Epithelial cell of proximal tubule (primary cell): ENCODE measurements at places on chromosomes 7 and 10. TPM values are rescaled to one million over a fixed set of nuclear protein-coding genes. Genes with fewer than 3 reads are reported as not detected.

DNA sequence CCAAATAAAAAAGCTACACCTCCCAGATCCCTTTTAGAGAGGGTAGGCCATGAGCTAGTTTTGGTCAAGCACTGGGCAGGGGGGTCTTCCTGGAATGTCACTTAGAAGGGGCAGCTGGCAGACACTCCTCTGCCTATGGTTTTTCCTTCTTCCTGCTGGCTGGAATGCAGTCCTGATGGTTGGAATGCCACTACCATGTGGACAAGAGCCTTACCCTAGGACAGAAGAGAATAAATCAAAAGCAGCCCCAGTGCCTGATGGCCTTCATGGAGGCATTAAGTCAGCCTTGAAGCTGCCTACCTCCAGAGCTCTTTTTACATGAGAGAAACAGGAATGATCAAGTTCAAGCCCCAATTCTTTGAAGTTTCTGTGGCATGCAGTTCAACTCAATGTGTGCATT is 43.5 kb upstream of the SORBS1 start:
- DNase-seq = no peak

GRCh38 chr10:89114846-89115625 is 92.1 kb downstream of the CH25H start:
- no peak for DNase-seq

- DNase-seq = no peak
Observed at GRCh38 chr10:71765176-71765904, 8.0 kb downstream of the VSIR start.

- DNase-seq = no peak
Observed at GRCh38 chr10:117262903-117263293, 22.0 kb downstream of the SLC18A2 start.

- no peak for DNase-seq
Observed at GRCh38 chr7:98613601-98614425, 3.3 kb upstream of the NPTX2 start.

DNA sequence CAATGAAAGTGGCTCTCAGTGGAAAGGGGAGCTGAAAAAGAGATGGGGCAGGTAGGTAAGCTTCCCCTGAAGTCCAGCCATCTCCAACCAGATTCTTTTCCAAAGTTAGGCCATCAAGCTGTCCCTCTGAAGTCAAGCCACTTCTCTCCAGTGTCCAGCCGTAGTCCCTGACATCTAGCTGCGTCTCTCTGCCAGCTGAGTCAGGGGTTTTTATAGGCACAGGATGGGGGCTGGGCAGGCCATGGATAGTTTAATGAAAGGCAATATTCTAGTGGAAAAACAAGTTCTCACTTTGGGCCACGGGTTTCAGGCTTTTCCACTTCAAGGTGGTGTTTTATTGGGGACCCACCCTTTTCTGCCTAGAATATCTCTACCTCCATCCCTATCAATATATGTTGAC is 36.8 kb downstream of the AVL9 start:
- DNase-seq = no peak

- DNase-seq = no peak
Observed at GRCh38 chr7:96319439-96319838, 2.5 kb downstream of the SLC25A13 start.

GRCh38 chr10:12795315-12796110 is 206.0 kb downstream of the CCDC3 start:
- DNase-seq = no peak

DNA sequence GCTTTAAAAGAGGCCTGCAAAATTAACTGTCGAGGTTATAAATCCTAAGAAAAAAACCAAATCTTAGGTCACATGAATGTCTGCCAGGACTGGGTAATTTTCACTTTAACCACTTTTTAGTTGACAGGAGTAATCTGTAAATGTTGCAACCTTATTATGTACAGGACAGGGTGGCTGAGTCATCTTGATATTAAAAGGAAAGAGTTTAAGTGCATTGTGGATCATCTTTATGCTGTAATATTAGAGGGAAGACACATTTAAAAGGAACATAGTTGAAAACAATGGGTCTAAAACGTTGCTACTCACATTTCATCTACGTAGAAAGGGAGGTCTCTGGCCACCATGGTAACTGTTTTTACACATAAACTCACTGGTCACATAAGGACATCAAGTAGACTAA is 115.5 kb downstream of the LSMEM1 start:
- no peak for DNase-seq

DNA sequence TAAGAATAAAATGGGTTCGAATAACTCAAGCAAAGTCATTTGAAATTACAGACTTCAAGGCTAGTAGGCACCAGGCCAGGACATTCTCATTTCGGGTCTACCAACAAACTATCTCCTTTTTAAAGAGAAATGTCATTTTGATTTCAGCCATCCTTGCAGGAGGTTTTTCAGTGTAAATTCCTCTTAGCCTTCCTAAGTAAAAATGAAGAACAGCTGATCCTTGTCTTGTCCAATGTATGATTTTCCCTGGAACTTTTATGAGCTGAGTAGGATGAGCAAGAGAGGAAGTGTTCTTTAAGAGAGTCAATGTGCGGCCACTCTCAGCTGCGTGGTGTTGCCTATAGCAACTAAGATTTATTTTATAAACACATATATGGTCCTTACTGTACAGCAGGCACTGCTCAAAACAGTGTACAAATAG is 110.1 kb downstream of the PLCE1 start:
- no peak for DNase-seq

DNA sequence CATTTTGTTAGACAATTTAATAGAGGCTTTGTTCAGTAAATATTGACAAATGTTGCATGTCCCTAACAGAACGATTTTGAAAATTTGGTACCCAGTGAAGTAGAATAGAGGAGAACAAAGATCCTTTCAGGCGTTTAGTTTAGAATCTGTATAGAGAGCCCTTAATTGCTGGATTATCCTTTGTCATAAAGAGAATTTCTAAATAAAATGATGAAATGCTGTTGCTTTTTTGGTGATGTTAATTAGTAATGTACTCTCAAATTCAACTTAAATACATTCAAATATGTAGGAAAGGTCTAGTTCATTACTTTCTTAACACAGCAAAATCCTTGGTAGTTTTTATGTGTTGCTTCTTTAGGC is 1.2 kb downstream of the LUC7L2 start:
- DNase-seq = no peak

DNA sequence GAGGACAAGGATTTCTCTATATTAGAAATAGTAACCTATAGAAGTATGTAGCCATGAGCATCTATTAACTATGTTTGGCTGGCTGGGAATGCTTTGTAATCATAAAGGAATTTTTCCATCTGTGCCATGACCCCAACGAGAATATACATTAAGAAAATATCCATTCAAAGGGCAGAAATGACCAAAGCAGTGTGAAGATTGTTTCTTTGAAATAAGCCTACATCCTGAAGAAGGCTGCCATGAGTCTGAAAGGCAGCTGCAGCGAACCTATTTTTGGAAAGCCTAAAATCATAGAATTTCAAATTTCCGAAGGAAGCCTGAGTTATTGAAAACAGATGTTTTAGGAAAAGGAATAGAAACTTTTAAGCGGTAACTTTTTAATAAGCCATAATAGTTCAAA is 244.2 kb upstream of the FOXK1 start:
- DNase-seq = no peak

- no peak for DNase-seq
Observed at GRCh38 chr7:17651863-17652385, 288.4 kb downstream of the SNX13 start.

DNA sequence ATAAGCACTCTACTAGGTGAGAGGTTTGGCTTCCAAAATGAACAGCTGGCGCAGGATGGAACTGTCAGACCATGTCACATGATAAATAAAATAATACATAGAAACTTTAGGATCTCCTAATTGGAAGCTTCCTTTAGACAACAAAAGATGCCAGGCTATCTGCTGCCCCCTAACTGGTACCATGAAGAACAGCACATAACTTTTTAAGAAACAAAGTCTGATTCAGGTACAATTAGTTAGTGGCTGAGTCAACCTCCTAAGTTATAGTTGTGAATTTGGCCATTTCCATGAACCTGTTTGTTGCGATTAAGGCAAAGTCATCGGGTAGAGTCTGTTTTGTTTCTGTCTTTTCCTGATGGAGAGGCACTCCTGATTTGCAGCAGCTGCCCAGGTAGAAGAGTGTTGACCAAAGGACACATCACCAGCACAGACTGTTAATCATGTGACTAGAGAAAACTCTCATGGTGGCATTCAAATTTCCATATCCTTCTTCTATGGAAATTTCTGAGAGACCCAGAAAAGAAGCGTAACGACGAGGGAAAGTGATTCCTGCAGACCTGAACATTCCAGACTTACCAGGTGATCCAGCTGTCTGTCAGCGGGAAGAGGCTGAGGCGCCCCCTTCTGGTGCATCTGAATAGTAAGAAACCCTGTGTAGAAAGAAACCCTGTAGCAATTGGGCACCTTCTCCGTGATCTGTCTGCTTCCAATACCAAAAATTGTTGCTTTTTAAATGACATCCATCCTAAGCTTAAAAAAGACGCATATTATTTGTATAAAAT is 8.6 kb upstream of the INHBA start:
- DNase-seq = no peak

DNA sequence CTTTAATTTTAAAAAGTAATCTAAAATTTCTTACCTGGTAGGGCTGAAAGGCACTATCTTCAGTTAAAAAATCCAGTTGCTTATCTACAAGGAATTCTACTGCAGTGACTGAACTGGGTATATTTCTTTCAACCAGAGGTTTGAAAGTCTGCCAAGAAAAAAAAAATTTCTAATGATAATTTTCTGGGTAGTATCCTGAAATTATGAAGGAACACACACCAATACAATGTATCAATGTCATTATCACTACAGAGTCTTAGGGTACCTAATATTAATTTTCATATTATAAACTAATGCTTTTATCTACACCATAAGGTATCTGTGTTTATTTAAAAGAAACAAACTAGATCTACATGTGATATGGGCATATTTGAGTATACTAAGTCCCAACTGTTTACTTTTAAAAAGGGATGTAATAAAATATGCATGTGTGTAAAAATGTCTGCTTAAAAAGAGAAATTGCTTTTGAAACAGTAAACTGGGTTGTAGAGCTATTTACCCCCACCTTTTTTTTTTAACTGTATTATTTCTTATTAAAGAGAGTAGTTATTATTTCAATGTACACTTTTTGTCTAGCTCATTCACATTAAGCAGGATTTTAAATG is 131.6 kb downstream of the NRBF2 start:
- no peak for DNase-seq

DNA sequence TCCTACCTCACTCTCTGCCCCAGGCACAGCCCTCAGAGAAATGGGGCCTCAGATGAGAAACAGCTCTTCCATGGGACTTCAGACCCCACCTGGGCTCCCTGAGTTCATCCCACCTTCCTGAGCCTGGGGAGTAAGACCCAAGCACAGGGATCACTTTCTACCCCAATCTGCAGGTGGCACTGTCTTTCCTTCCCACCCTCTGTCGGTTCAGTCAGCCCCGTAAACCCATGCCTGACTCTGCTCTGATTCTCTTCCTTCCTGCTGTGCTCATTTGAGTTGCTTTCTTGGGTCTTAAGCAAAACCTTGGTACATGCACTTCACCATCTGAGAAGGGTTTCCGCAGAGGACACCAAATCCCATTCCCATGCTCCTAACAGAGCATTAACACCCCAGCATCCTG is 306.4 kb upstream of the CDC14C start:
- DNase-seq = no peak

DNA sequence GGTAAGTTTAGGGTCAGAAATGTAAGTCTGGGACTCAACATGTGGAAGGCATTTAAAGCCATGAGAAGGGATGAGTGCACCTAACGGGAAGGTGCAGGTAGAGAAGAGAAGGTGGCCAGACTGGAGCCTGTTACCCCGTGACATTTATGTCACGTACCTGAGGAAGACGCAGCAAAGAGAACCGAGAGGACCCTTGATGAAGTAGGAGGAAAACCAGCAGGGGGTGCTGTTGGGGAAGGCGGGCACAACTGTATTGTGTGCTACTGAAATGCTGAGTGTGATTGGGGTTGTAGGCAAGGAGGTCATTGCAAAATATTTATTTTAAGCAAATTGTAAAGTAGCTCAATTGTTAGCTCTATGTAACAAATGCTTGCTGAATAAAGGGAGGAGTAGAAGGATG is 338.2 kb upstream of the PRKCQ start:
- no peak for DNase-seq

DNA sequence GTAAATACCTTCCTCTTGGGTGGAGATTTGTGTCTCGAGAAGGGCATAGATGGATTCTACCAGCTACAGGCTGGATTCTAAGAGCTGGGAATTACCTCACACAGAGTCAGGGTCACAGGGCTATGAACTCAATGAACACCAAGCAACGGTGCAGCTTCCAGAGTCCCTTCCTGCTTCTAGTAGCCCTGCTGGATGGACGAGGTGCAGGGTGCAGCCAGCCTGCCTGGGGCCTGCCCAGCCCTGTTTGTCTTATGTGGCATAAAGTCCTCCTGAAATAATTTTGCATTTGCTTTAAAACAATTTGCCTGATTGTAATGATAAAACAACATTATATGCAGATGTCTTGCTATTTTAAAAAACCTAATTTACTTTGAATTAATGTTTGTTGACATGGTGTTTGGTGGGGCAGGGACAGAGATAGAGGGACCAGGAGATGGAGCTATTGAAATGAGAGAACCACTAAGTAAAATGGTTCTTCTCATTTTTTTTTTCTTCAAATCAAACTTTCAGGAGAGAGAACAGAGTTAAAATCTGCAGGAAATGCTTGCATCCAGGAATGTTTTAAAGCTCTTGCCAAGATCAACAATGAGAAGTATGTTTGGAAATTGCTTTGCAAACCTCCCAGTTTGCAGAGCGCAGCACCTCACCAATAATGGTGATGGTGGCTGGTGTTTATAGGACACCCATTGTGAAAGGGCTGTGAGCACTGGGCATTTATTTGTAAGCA is 305.4 kb upstream of the PODXL start:
- peak; percentile 6 for DNase-seq

DNA sequence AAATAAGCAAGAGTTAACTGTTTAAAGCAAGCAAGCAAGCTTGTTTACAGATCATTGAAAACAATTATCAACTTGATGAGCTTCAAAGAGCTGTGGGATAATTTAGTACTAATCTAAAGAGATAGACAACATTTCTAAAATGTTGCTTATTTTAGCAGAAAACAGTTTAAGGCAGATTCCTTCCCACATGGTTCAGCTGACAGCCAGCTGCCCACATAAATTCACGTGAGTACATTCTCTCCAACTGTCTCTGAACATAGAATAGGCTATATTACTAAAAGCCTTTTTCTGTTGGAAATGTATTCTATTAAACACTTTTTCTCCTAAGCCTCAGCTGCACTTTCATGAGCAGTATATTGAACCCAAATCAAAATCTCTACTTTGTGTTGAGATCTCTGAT is 174.1 kb downstream of the LRRN3 start:
- no peak for DNase-seq

GRCh38 chr10:131857156-131858117 is 43.4 kb upstream of the PPP2R2D start:
- no peak for DNase-seq

Gene ENTPD7
- total RNA-seq = 20.3 and 25.5 TPM in 2 replicates

Gene SPAG6
- total RNA-seq = 0.07 TPM in 1 of 2 replicates, not detected in the other

Gene CTAGE4
- total RNA-seq = 2.8 and 3.8 TPM in 2 replicates

Gene DEPP1
- total RNA-seq = 7.4 and 20.1 TPM in 2 replicates

Gene MCMBP
- total RNA-seq = 58.9 and 90.3 TPM in 2 replicates

Gene SFMBT2
- total RNA-seq = 1.2 and 2.4 TPM in 2 replicates

Gene CPA2
- 0.14 TPM in 1 of 2 replicates, not detected in the other for total RNA-seq

Gene GIMAP4
- not detected in 2 replicates for total RNA-seq

Gene GNAT3
- not detected in 2 replicates for total RNA-seq

Gene TMEM213
- 0.07 TPM in 1 of 2 replicates, not detected in the other for total RNA-seq

Gene ABCB4
- total RNA-seq = 0.58 and 12.6 TPM in 2 replicates

Gene KLF14
- 0.14 TPM in 1 of 2 replicates, not detected in the other for total RNA-seq
